Suppressor macrophage (primary cell): ENCODE measurements at places on chromosomes 4 and X.

- DNase-seq, result no peak
These were observed 50.0 kb downstream of the KDM6A start for GRCh38 chrX:44922980-44923379.

DNA sequence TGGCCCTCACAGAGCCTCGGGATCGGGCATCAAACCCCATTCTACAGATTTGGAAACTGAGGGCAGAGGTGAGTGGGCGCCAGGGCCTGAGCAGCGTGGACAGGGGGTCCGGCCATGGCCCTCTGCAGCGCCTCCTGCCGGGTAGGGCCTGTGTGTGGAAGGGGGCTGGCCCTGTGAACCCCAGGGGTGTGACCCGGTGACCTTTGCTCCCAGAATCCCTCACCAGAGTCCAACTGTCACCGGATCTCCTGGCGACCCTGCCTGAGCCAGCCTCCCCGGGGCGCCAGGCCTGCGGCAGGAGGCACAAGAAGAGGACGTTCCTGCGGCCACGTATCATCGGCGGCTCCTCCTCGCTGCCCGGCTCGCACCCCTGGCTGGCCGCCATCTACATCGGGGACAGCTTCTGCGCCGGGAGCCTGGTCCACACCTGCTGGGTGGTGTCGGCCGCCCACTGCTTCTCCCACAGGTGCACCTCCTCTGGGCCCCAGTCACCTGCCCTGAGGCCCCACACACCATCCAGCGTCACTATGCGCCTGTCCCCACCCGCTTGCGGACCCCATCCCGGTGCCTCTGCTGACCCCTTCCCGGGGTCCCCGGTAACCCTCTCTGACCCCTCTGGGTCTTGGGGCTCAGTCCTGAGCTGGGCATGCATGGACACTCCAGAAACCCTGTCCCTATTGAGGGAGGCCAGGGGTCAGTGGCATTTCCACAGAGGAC is 4.2 kb downstream of the HGFAC start:
- no peak for DNase-seq

DNA sequence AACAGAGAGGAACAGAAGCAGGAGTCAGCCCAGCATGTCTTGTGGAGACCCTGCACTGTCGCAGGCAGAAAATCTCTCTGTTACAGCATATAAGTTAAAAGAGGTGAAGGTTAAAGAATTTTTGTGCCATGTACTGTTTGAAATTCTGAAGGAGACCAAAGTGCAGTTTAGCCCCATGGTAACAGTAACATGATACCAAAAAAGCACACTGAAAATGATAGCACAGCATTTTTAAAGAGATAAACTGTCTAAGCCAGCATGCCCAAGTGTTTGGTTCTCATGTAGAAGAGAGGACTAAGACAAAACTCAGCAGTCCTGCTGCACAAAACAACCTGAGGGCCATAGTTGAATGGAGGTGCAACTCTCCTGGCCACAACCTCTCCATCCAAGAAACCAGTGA is 41.9 kb upstream of the PARM1 start:
- DNase-seq, result no peak

DNA sequence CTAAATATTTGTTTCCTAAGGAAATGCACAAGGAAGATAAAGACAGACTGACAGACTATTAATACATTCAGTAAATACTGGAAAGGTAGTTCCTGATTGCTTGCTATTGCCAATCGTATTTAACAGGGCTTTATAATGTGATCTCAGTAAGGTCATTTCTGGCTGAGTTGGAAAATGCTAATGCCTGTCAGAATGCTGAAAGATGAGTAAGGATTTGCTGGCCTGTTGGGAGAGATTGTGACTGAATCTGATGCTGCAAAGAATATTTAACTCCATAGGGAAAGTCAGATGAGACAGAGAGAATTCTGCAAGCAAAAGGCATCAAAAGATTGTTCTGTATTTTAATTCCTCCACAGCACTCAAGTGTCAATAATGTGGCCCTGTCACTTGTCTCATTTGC is 169.0 kb downstream of the BEND2 start:
- no peak for DNase-seq

DNA sequence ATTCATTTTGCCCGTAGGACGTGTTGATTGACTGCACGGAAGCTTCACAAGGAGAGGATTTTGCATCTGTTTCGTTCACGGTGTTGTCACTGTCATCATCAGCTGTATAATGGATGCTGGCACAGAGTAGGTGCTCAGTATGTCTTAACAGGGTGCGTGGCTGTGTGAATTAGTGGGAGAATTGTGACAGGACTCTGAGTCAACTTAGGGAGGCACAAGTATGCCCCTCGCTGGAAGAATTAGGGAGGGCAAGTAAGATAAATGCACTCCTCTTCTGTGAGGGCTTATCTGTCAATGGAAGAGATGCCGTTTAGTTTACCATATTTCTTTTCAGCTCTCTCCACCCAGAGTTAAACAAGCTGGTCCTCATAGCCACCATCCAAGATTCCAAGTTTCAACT is 107.2 kb downstream of the TRIML1 start:
- no peak for DNase-seq
